ENCODE measurements at places on chromosomes 2 and 18.

- no peak for DNase-seq
These were observed 23.5 kb upstream of the DNMT3A start for GRCh38 chr2:25365241-25365640.

DNA sequence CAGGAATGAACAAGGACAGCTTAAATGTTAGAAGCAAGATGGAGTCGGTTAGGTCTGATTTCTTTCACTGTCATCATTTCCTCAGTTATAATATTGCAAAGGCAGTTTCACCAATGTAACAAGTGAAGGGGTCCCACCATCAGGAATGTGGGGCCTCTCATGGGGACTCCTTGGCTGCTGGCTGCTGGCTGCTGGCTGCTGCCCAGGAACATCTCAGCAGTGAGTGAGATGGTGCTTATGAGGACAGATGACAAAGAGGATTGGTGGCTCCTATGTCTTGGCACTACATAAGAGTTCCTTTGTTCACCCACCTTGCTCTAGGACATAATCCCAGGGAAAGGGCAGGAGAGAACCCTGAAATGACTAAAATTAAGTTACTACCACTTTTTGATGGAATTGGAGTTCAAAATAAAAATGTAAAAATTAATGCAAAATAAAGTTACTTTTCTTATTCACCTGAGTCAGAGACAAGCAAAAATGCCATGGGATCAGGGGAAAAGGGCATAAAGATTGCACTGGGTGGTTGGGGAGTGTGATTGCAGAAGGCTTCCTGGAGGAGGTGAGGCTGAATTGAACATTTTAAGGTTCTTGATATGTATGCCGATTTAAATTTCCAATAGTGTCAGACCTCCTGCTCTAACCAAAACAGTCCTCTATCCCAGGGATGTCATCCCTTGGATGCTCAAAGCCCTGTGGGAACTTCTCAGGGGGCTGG lies 23.4 kb downstream of the TMEM177 start:
- no peak for DNase-seq

DNA sequence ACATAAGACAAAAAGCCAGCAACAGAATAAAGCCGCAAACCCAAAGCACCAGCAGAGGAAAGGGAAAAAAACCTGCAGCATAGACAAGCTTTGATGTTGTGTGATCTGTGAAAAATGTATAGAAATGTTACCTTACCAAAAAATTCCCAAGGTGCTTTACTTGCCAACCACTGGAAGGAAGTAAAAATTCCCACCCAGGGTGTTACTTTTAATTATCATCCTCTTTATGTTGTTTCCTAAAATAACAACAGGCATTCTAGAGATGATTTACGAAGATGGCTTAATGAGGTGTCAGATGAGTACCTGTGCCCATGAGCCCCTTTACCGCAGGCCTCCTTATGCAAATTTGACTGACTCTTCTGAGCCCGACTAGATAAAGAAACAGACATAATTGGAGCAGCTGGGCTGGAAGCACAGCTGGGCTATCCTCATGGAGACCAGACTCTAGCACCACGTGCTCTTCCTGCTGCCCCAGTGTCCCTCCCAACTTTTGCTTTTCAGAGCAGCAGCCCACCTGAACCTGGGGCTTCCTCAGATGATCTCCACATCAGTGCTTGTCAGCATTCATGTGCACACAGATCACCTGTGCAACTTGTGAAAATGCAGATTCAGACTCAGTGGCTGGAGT lies 41.5 kb downstream of the SRSF7 start:
- peak; percentile 73 for DNase-seq

DNA sequence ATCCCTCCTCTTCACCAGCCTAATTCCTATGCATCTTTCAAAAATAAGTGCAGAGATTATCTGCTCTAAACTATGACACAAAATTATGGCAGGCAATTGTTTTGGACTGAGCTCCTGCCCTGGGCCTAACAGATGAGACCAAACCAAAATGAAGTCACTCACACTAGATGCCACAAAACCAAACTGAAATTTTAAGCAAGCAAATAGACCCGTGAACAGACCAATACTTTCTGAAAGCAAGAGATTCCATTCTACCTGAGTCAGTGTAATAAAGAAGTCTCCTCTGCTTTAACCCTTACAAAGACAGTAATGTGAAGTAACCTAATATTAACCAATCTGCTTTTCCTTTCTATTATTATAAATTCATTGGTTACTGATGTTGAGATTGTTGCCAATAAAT lies 84.3 kb downstream of the RIT2 start:
- no peak for DNase-seq

Measured in GM12865 (cell line).